A549 treated with Hydrocortisone at 1 μM for 4 hours (cell line): ENCODE measurements at places on chromosomes 2 and 18. TPM values are rescaled to one million over a fixed set of nuclear protein-coding genes. Genes with fewer than 3 reads are reported as not detected.

The TANC1 gene
- total RNA-seq = 7.0 to 10.8 TPM (median 8.8 TPM) in 5 replicates

The ADAM23 gene
- 8.2 to 9.5 TPM (median 9.1 TPM) in 5 replicates for total RNA-seq

The CYRIA gene
- total RNA-seq = 0.27 to 0.44 TPM (median 0.30 TPM) in 5 replicates

The SMYD1 gene
- total RNA-seq = not detected in 5 replicates

The MRPS5 gene
- 71.3 to 79.6 TPM (median 72.2 TPM) in 5 replicates for total RNA-seq

The DCAF17 gene
- total RNA-seq = 7.6 to 13.3 TPM (median 9.9 TPM) in 5 replicates

The CASP10 gene
- total RNA-seq = 1.6 to 2.5 TPM (median 2.2 TPM) in 5 replicates

The STARD6 gene
- 0.20 TPM in 1 of 5 replicates, not detected in the others for total RNA-seq

The ANTXR1 gene
- total RNA-seq = 97.2 to 167 TPM (median 135 TPM) in 5 replicates

The CGREF1 gene
- total RNA-seq = 6.9 to 8.5 TPM (median 7.6 TPM) in 5 replicates

The RUFY4 gene
- total RNA-seq = 0.09 TPM in 1 of 5 replicates, not detected in the others

The PTPRN gene
- total RNA-seq = 1.0 to 1.5 TPM (median 1.2 TPM) in 5 replicates

The NDUFS1 gene
- total RNA-seq = 54.7 to 81.5 TPM (median 66.4 TPM) in 5 replicates

The GCG gene
- total RNA-seq = not detected in 5 replicates

The TEX261 gene
- 76.0 to 89.4 TPM (median 81.0 TPM) in 5 replicates for total RNA-seq

The CXCR1 gene
- total RNA-seq = not detected in 5 replicates

The FRZB gene
- total RNA-seq = 0.03 to 0.10 TPM (median 0.08 TPM) in 5 replicates

The CXCR2 gene
- 0.07 TPM in 1 of 5 replicates, not detected in the others for total RNA-seq

The CHRNG gene
- total RNA-seq = not detected in 5 replicates

The RPRM gene
- total RNA-seq = 0.07 to 0.10 TPM in 2 of 5 replicates, not detected in the others

The RESP18 gene
- not detected in 5 replicates for total RNA-seq

The TDRD15 gene
- not detected in 5 replicates for total RNA-seq

The MSH6 gene
- total RNA-seq = 75.7 to 110 TPM (median 88.0 TPM) in 5 replicates

The DPYSL5 gene
- total RNA-seq = 3.8 to 6.2 TPM (median 5.2 TPM) in 5 replicates

The OR6B2 gene
- not detected in 5 replicates for total RNA-seq

The HRH4 gene
- total RNA-seq = not detected in 5 replicates

The PRSS56 gene
- total RNA-seq = 0.06 to 0.18 TPM (median 0.15 TPM) in 5 replicates

The ACTR3 gene
- 205 to 323 TPM (median 240 TPM) in 5 replicates for total RNA-seq
